ENCODE measurements at places on chromosomes 12 and 14.

DNA sequence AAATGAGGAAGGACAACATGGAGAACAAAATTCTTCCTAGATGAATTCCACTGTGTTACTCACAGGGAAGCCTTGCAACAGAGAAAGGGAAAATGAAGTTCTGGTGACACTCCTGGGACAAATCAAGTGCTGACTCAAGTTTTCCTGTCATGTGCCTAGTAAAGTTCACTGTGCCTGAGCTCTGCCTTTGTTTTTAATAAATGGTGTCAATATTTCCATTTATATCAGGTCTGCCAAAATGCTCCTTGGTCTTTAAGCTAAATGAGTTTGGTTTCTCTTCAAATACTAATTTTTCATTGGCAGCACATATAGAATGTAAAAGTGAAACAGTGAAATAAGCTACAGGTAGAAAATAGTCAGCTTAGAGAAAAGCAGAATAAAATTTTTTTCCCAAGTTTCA is 33.0 kb downstream of the HIGD1C start:
- peak; percentile 82 for DNase-seq

DNA sequence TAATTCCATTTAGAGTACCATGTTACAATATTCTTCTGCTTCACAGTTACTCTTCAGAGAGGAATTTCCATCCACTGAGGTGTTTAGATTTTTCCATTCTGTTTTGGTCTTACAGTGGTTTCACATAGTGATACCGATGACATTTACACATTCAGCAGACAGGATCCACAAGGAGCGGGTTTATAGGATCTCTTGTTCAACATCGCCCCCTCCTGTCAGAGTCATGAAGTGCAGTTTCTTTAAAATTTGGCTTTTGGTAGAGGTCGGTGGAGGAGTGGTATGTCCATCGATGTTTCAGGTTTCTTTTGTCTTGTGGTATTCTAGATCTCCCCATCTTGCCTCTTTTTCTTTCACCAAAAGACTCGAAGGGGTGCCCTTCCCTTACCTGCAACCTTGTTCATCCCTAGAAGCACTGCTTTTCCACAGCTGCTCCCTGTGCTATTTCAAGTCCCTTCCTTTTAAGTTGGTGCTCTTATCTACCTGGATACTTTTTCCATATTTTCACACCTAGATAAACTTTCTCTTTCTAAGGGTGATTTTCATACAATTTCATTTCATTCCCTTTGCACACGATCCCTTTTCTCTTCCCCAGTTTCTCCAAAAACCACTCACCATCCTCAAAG is 181.3 kb downstream of the ITPR2 start:
- peak; percentile 81 for DNase-seq

GRCh38 chr14:75363570-75364227 is 64.1 kb upstream of the JDP2 start:
- DNase-seq, result peak; percentile 24

DNA sequence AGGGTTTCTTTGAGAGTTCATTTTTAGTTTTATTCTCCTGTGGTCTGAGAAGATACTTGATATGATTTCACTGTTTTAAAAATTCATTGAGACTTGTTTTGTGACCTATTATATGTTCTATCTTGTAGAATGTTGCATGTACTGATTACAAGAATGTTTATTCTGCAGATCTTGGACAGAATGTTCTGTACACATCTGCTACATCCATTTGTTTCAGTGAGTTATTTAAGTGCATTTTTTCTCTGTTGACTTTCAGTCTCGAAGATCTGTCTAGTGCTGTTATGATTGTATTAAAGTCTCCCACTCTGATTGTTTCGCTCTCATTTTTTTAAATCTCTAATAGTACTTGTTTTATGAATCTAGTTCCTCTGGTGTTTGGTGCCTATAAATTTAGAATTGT is 1319.8 kb downstream of the TMEM121 start:
- no peak for DNase-seq

DNA sequence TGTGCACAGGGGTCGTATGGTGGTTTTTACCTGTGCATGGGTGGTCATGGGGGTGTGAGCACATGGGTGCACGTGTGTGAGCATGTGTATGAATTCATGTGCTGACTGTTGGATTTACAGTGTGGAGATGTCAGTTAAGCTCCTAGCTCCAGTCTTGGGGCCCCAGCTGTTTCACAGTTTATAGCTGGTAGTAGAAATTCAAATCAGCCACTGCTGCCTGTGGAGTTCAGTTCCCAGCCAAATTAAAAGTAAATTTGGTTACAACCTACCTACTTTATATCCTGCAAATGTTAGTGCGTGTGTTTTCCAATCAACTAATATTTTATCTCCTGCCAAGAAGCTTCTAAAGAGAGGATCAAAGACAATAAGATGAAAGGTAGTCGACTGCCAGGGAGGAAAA is 56.0 kb upstream of the HSPB8 start:
- no peak for DNase-seq

- DNase-seq, result no peak
These were observed 96.6 kb upstream of the E2F7 start for GRCh38 chr12:77161944-77162343.

DNA sequence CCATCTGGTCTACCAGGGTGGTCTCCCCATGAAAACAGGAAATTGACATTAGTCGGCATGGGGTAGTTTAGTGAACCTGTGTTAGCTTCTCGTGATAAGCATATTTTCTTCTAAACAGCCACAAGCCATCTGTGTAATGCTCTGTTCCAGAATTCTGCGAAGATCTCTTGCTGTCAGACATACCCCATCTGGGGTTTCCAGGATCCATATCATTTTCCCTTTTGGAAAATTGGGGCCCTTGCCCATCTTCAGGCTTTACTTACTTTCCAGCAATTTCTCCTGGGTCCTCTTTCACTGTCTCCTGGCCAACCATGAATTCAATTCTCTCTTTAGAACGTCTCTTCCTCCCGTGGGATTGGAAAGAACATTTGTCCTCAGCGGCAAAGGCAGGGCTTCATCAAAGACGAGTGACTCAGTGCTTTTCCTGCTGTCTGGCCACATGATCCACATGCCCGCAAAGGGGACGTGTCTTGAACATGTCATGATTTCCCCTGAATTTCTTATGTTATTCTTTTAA is 21.4 kb upstream of the NCOR2 start:
- DNase-seq, result peak; percentile 84

DNA sequence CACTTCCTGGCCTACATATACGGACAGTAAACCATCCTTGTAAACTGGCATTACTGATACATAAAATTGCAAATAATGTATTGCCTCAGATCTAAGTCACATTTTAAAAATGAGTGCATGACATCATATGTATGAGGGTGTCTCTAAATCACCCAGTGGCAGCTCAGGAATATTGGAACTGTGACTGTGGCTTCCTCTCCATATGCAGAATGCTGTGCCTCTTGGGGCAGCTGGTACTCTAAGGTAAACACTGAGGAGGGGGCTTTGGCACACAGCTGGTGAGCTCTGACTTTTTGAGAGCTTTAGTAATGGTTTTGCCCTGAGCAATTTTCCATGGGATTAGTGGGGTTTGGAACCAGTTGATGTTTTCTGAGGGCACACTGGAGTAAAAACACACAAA is 263.7 kb downstream of the BMP4 start:
- no peak for DNase-seq

DNA sequence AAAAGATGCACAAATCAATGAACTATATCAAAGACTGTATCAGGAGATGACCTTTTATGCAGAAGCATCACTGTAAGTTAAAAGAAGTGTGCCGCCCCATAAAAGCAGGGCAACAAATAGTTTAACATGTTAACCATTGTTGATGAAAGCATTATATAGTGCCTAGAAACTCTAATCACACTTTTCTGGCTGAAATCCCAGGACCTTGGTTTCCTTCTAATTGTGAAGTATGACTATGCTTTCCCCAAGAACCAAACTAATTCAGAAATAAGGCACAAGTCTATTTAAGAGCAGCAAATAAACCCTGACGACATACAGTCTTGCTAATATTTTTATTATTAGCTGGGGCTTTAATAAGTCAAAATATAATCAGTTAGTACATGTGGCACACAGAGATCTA is 21.7 kb downstream of the RACGAP1 start:
- DNase-seq, result no peak

DNA sequence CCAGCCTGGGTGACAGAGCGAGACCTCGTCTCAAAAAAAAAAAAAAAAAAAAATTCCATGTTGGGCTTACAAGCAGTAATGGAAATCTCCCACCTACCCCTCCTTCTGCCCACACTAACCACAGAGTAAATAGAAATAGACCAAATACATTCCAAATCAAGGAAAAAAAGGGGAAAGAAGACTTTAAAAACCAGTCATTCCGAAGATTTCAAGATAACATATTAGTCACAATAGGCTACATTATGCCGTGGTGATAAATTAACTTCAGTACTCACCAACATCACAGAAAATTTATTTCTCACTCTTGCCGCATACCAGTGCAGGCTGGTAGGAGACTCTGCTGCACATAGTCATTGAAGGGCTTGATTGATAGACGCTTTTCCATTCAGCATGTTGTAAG is 15.5 kb upstream of the ETV6 start:
- peak; percentile 9 for DNase-seq

GRCh38 chr14:89296281-89296745 is 120.7 kb downstream of the FOXN3 start:
- no peak for DNase-seq

All from AG08395 (cell line).